ENCODE measurements at places on chromosomes 7 and 10.
A peak's percentile ranks its signal among the peaks of the same experiment; 100 is the strongest.

GRCh38 chr10:126661841-126662515 lies 8.5 kb downstream of the C10orf90 start:
- no peak for DNase-seq

- no peak for DNase-seq
Measured at GRCh38 chr7:78212476-78213060, 414.0 kb downstream of the PHTF2 start.

- DNase-seq: no peak
Measured at GRCh38 chr7:50591480-50592438, 26.6 kb upstream of the DDC start.

DNA sequence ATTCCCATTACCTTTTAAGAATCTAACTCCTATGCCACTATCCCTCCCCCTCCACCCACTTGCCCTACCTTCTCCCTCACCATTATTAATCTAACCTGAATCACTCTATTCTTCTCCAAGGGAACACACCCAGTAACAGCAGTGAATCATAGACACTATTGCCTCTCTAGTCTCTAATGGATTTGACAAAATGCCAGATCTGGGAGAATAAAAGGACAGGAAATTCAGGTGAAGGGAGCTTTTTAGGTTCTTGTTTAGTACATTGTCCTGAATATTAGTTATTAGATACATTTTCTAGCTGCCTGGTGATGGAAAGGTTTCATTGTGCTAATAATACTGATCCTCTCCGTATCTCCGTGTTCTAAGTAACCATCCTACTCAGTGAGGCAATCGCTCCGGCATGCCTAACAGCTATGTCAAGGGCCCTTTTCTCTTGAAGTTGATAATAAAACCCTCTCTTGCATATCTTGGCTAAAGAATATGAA lies 4.1 kb upstream of the SFR1 start:
- DNase-seq: no peak

GRCh38 chr10:125707541-125708468 lies 11.7 kb upstream of the EDRF1 start:
- no peak for DNase-seq

DNA sequence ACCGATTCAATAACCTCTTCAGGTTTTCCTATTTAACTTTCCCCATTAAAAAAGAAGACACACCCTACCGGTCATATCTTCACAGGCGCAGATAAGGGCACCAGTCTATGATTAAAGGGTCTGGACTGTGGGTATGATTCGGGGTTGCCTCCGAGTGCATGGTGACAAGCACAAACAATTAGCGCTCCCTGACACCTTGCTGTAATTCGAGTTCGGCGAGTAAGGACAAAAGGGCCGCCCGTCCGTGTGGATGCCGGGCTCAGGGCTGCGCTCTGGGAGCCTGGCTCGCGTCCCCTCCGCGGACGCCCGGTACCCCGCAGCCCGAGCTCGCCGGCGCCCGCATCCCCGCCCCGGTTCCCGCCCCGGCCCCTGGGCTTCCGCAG lies 111.9 kb upstream of the RHEB start:
- DNase-seq: no peak

- DNase-seq: peak; percentile 54
Measured at GRCh38 chr10:87093632-87094372, 841 bp downstream of the GLUD1 start.

GRCh38 chr10:69497611-69498390 lies 46.5 kb downstream of the TSPAN15 start:
- peak; percentile 29 for DNase-seq

- no peak for DNase-seq
Measured at GRCh38 chr10:54066646-54067045, 734.4 kb downstream of the PCDH15 start.

DNA sequence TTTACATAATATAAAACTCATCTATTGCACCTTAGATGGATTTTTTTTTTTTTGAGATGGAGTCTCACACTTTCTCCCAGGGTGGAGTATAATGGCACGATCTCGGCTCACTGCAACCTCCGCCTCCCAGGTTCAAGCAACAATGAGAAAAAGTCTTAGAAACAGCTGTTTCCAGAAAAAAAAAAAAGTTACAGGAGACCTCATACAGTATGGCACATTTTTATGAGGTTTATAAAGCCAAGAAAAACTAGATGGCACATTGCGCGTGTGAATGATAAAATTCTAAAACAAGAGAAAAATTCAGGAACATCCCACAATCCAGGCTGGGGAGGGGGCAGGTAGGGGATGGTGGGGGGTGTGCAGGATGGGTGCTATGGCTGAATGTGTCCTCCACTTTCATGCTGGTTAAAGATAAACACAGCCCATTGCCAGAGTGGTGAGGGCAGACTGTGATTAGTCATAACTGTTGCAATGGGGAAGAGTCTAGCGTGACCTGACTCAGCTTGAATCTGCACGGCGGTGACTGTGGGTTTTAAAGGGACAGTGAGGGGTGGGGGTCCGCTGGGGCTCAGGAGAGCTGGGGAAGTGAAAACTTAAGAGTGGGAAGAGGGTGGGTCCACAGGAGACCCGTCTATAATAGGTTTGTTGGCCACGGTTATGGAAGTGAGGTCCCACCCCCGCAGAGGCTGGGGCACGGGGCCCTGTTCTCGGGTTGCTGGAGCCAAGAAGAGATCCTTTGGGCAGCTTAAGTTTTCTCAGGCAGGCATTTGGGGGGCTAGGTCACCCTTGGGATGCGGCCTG lies 11.9 kb upstream of the LRRC27 start:
- no peak for DNase-seq

DNA sequence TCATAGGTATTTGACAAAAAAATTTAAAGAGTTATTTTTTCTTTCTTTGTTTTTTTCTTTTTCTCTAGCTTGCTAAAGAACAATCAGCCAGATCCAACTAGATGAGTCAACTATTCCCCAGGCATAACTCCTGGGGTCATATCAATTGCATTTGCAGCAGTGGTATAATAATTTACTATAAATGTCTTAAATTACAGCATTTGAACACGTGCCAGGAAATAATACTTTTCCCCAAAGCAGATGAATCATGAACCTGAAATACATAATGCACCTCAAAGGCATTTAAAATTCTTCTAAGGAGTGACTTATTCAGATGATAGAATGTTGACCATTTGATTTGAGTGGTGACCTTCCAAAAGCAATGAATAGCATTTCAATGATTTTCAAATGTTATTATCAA lies 190.1 kb downstream of the LRRTM3 start:
- no peak for DNase-seq

GRCh38 chr7:155193716-155194115 lies 104.0 kb upstream of the INSIG1 start:
- DNase-seq: no peak

DNA sequence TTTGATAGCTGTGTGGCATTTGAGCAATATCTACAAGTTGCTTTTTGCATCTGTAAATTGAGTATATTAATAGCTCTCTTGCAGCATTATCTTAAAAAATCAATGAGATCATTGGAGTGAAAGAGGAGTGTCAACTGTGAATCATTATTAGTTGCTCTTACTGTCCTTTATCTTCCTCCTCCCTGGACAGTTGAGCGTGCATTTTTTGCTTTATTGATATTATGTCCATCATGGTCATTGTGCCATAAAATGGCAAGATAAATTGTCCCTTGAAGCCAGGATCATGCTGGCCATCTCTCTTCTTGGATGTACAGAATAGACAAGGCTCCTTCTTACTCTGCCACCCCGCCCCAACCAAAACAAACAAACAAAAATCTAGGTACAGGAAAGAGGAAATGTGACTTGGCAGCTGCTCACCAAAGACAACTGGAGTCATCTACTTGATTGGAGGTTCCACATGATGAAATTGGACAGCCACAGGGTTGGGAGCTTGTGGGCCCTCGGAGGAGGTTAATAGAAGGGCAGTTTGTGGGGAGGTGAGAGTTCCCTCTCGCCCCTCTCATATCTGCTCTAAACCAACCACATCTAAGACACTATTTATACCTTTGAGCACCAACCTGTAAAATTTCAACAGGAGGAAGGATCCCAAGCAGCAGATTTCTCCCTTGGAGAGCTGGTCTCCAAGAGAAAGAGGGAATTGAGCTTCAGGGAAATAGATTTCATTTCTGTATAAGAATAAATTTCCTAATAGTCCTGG lies 252.7 kb downstream of the SKIDA1 start:
- no peak for DNase-seq

GRCh38 chr7:13117103-13117502 lies 429.7 kb downstream of the ARL4A start:
- DNase-seq: no peak

GRCh38 chr7:25253714-25254113 lies 25.4 kb upstream of the NPVF start:
- DNase-seq: no peak

DNA sequence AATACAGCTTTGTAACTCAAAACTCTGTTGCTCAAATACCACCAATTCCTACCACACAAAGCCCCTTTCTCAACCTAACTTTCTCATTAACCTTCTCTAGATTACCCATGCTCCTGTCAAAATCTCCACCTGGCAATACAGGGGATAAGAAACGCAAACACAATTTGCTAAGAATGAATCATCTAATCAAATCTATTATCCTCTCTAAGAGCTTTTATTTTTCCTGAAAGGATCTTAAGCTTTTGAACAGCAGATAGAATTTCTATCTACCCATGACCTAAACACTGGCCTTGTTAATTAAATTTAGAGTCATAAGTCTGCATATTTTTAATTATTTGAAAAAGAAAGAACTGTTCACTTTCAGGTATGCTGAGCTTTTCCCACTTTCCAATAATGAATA lies 98.3 kb downstream of the HBP1 start:
- no peak for DNase-seq

GRCh38 chr10:120945801-120946302 lies 94.7 kb downstream of the WDR11 start:
- no peak for DNase-seq

GRCh38 chr7:40948239-40948638 lies 754.7 kb downstream of the INHBA start:
- DNase-seq: no peak

GRCh38 chr7:22842383-22842941 lies 19.8 kb upstream of the TOMM7 start:
- no peak for DNase-seq
